ENCODE measurements at places on chromosomes 1 and 21.

GRCh38 chr1:107640207-107640606 lies 324.8 kb downstream of the VAV3 start:
- DNase-seq: no peak

GRCh38 chr1:187300081-187300480 lies 471.3 kb downstream of the PLA2G4A start:
- DNase-seq: no peak

GRCh38 chr1:201399352-201400126 lies 415 bp upstream of the LAD1 start:
- no peak for DNase-seq

GRCh38 chr1:4631321-4631720 lies 23.1 kb upstream of the AJAP1 start:
- DNase-seq: no peak

DNA sequence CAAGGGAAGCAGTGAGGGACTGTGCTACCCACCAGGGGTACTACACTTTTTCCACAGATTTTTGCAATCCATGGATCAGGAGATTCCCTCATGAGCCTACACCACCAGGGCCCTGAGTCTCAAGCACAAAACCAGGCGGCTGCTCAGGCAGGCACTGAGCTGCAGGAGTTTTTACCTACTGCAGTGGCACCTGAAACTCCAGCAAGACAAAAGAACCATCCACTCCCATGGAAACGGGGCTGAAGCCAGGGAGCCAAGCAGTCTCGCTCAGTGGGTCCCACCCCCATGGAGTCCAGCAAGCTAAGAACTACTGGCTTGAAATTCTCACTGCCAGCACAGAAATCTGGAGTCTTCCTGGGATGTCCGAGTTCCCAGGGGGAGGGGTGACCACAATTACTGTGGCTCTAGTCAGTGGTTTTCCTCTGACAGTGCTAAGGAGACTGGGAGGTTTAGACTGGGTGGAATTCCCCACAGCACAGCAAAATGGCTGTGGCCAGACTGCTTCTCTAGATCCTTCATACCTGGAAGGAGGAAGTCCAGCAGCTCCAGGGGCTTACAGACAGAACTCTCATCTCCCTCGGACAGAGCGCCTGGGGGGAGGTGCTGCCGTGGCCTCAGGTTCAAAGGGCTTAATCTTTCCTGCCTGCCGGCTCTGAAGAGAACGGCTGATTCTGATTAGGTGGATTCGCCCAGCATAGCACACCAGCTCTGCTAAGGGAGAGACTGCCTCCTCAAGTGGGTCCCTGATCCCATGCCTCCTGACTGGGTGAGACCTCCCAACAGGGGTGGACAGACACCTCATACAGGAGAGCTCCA lies 437.8 kb downstream of the LTN1 start:
- no peak for DNase-seq
